ENCODE measurements at places on chromosomes 12 and 14.

DNA sequence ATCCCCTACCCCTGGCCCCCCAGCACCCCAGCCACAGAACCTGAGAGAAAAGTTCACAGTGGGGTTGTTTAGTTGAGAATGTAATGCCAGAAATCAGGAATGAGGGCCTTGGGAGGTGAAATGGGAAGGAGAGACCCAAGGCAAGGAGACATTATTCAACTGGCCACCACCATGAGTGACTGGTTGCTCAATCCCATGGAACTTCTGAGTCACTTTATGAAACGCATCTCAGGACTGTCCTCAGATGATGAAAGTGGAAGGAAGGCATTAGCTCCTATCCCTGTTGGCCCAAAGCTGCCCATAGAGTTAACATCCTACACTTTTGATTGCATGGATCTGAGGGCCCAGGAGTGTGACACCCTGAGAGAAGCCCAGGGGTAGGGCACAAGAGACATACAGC lies 25.4 kb upstream of the TCL1A start:
- no peak for DNase-seq

DNA sequence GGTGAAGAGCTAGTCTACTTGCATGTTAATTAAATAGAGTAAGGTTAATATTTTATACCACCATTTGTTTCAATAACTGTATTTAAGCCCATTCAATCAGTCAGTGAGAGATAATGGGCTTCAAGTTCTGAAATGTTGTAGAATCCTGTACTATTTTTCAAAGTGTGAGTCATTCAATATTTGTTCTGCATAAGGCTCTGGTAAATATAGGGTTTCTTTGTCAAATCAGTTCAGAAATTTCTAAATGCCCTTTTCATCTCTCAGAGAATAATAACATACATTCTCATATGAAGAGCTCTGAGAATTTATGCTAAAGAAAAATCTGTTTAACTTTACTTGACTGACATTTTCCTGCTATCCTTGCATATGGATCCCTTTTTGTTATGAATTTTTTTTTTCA lies 493.3 kb downstream of the TMTC2 start:
- no peak for DNase-seq

- no peak for DNase-seq
Observed at GRCh38 chr14:52360831-52361230, 46.7 kb downstream of the PTGER2 start.

- no peak for DNase-seq
Observed at GRCh38 chr12:3604748-3605586, 114.0 kb downstream of the PRMT8 start.

DNA sequence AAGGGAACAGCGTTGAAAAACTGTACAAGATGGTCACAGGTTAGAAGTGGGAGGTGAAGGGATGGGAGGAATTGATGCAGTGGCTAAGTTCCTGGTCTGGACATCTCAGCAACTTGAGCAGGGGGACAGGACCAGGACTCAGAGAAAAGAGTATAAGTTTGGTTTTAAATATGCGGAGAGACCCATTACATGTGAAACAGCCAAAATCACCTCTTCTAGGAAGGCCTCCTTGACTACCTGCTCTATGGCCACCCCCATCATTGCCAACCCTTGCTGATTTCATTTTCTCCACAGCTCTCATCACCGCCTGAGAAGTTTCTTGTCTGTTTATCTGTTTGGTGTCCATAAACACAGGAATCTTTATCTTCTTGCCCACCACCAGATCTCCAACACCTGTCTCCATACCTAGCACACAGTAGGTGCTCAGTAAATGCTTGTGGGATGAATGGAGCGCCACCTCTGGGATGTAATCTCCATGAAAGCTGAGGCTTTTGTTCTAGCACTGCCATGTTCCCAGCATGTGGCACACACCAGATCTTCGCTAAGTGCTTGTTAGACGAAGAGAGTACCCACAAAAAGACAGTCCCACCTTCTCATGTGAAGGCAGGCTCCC lies 11.2 kb upstream of the PHETA1 start:
- DNase-seq = no peak

- DNase-seq = peak; percentile 57
Observed at GRCh38 chr14:97602438-97603117, 805.4 kb downstream of the VRK1 start.

- no peak for DNase-seq
Observed at GRCh38 chr12:45907955-45908354, 82.4 kb downstream of the SCAF11 start.

GRCh38 chr14:61609191-61609843 lies 86.0 kb upstream of the HIF1A start:
- DNase-seq = no peak

DNA sequence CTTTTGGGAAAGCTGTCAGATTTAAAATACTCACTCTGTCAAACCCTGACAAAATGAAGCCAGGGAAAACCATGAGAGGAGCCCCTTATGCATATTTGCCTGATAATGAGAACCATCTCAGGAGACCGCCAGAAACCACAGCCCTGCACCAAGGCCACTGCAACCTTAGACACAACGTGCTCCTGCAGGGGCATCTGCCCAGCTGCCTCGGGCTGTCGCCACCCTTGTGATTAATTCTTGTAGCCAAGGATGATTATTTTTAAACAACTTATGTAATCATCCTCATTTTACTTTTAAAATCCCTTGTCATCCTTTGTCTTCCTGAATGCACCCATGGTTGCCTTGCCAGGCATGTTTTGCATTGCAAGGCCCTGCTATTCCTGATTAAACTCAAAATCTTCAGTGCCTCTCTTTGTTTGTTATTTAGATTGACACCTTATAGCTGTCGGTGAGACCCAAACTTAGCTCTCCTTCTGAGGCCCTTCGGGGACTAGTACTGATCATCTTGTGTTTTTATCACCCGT lies 766.4 kb upstream of the TMEM132C start:
- DNase-seq = no peak

- no peak for DNase-seq
Observed at GRCh38 chr12:18290386-18290785, 29.1 kb downstream of the PIK3C2G start.

GRCh38 chr12:58877243-58877743 lies 43.0 kb downstream of the LRIG3 start:
- DNase-seq = no peak

GRCh38 chr14:31336646-31337045 lies 83.7 kb downstream of the HEATR5A start:
- DNase-seq = no peak

DNA sequence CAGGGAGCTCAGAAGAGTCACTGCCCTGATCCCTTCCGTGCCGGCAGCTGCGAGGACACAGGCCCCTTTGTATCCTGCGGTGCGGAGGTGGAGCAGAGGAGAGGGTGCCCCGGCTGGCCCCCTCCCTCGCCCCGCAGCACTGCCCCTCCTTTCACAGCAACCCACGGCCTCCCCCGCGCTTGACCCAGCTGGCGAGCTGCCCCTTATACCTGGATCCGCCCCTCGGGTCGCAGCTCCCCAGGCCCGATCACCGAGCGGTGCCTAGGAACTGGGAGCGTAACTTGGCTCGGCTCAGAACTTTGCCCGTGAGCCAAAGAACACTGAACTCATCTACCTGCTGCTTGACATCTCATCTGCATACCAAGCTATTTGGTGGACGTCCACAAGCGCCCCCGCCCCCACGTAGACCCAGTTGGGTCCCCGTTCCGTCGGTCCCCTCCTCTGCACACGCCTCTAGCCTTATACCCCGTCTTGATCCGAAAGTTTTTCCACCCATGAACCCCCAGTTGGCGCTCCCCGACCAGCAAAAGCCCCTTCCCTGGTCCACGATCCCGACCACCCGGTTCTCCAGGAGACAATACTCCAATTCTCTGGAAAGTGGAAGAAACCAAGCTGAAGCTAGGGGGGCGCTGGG lies 697 bp upstream of the DNAJC14 start:
- DNase-seq = peak; percentile 14

GRCh38 chr12:12792421-12792820 lies 7.0 kb downstream of the APOLD1 start:
- no peak for DNase-seq

DNA sequence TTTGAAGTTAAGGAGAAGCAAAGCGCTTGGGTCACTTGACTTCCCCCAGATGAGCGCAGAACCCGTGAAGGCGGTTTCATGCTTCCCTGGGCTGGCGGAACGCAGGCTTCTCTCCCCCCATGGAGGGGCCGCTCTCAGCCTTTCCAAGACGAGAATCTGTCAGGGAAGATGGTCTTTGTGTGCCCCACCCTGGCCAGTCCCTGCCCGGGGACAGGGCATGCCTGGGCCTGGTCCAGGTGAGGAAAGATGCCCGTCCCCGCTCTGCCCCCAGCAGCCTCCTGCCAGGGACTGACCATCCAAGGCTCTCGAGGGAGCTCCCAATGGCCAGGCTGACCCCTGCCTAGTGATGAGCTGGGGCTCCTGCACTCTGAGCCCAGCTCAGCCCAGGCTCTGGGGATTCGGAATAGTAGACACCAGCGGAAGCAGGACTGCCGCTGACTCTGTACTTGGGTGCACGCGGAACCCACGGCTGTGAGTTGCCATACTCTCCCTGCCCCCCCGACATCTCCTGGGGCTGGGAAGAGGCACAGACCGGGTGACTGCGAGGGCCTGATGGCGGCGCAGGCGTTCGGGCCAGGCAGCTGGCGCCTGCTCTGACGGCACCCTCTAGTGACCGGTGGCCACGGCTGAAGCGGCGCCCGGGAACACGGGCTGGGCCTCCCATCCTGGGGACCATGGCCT lies 142.2 kb upstream of the FKBP4 start:
- no peak for DNase-seq

- no peak for DNase-seq
Observed at GRCh38 chr12:8037046-8037663, 4.6 kb downstream of the FOXJ2 start.

GRCh38 chr12:50845021-50845647 lies 2.4 kb downstream of the TMPRSS12 start:
- DNase-seq = no peak

DNA sequence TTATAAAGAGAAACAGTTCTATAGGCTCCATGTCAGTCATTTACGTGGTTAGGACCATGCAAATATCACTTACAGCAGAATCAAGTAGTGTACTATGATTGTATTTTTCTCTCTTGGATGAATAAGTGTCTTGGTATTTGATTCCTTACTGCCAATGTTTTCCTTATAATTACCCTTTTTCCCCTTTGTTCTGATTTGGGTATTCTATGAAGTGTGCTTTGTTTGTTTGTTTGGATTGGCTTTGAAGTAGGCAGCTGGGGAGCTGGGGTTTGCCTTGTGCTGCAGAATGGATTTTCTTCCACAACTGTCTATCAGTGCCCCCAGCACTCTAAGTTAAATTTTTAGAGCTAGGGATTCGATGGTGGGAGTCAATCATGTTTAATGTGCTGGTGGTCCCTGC lies 12.4 kb downstream of the TMEM120B start:
- DNase-seq = no peak

DNA sequence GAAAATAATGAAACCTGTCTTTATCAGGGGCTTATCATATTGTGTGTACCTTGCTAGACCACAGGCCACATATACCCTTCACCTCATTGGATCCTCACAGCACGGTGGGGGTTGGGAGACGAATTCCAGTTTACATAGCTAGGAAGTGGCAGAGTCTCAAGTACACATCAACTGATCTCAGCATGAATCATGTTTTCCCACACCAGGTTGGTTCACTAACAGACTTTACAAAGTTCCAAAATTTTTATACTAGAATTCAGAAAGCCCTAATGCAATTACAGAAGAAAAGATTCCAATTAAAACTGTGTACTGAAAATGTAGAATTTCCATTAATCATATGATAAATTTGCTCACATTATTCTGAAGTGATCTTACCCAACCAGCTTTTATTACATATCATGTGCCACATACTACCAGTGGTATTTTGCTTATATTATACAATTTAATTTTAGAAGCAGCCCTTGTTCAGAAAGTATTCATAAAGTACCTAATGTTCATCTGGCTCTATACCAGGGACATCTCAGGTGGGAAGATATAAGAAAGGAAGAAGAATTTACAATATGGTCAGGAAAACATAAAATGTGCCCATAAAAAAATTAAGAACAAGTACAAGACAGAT lies 196.2 kb downstream of the ITPR2 start:
- DNase-seq = no peak

GRCh38 chr14:53151523-53152183 lies 1.5 kb downstream of the DDHD1 start:
- peak; percentile 27 for DNase-seq

DNA sequence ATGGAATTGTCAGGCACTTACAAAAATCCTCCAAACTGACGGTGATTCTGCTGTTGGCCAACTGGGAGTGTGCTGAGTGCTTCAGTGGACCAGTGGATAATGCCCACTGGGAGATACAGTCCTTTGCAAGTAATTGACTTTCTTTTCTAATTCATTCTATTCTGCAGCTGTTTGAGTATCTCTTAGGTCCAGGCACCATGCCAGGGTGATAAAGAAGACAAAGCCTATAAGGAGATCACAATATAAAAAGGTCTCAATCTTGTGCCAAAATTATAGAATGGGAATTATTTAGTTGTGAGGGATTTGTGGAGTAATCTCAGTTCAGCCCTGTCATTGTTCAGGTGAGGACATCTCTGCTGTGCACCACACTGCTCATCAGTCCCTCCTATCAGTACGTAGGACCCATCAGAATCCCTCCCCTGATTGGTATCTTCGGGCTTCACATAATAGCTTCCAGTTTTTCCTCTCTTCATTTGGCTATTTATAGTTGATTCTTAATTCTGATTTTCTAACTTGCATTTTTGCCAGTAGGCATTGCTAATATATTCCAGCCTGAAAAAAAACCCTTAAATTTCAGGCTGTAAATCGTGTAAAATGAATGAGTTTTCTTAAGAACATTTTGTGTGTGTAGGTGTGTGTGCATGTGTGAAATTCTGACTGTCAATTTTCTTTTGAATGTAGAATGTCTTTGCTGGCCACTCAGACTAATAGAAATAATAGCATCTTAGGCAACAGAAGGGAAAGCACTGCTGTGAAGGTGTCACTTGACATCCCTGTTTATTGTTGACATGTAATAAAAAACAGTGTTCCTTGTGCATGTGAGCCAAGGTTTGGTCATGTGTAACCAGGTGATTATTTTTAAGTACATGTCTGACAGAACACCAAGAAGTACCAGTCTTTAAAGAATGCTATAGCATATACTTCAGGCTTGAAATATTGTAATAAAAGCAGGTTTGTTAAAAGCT lies 457.6 kb upstream of the RGS6 start:
- DNase-seq = no peak

DNA sequence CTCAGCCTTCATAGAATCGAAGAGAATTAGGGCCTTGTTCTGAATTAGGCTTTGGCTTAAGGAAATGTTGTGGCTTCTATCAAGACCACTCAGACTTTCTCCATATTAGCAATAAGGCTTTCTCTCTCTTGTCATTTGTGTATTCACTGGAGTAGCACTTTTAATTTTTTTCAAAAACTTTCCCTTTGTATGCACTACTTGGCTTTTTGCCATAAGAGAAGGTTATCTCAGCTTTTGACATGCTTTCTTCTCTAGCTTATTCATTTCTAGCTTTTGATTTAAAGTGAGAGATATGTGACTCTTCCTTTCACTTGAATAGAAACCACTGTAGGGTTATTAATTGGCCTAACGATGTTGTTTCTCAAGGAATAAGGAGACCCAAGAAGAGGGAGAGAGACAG lies 244.2 kb downstream of the GPHN start:
- DNase-seq = no peak

All from activated T-cell treated with anti-CD3 and anti-CD28 coated beads for 1 hour (primary cell).